Iris pigment epithelial cell (primary cell): ENCODE measurements at places on chromosomes 2 and 18.

GRCh38 chr2:32745191-32745590, 117.3 kb downstream of the TTC27 start:
- DNase-seq, result peak; percentile 70

DNA sequence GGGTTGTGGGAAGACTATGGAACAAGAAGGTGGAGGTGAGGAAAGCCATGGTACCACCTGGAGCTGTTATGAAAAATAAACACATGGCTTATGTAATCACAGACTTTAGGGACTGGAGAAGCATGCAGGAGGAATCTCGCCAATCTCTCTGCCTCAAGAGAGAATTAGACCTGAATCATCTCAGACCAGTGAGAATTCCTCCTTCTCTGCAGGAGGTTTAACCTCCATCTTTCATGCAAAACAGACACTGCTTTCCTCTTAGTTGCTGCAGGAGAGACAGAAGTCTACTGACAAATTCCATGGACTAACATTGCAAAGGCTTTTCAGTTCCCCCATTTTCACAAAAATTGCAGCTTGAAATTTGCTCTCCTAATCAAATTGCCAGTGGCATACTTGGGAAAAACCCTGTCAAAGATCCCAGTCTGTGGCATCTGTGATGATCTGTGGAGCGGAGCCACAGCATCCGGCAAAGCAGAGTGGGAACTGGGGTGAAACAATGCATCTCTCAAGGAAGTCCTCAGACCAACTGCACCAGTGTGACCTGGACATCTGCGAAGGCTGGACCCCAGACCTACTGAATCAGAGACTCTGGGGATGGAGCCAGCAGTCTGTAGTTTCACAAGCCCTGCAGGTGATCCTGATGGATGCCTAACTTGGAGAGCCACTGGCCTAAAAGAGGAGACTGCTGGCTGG, 28.6 kb upstream of the NCKAP5 start:
- no peak for DNase-seq

DNA sequence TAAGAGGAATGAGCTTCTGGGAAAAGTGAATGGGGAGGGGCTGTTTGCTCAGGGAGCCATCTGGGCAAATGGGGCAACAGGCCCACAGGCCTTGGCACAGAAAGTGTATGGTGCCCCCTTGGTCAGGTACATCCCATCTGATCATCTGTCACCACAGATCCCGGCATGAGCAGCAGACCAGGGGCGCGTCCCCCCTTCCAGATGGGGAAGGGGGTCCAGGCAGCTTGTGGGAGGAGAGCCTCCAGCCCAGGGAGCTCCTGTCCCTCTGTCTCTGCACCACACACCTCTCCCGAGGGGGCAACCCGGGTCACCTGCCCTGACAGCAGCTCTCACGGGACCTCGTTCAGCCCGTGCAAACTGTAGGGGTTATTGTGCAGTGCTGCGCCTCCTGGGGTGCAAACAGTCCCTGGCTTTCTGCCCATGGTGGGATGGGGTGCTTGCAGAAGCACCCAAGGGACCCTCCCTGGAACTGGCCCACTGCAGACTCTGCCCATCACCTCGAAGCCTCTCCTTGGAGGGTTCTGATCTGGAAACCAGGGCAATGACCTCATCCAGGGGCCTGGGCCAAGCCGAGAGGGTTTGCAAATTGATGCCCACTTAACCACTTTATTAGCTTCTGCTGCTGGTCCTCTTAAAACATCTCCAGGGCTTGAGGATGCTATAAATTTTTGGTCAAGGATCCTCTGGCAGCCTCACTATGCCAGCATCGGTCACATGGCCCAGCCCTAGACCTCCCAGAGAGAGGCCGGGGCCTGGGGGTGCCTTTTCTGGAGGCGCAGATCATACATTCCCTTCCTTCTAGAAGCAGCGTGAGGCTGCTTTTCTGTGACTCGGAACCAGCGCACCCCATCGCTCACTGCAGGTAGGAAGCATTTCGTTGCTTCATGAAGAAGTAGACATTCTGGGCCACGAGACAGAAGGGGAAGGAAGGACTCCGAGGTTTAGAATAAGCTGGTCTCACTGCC, 7.6 kb upstream of the BOK start:
- no peak for DNase-seq

DNA sequence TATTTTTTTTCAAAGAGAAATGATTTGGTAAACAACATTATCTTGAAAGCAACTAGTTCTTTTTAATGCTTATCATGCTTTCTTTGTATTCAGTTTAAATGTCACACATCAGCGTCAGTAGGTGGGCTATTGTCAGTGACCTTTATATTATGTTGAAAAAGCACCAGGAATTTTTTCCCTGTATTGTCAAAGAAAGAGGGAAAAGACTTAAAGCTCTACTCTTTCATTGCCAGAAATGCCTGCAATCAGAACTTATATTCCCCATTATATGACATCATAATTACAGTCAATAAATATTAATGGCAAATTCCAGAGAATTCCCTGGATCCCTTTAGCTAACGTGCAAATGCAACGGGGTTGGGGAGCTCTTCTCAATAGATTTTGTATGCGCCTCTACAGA, 353.9 kb downstream of the CDH2 start:
- DNase-seq, result no peak

DNA sequence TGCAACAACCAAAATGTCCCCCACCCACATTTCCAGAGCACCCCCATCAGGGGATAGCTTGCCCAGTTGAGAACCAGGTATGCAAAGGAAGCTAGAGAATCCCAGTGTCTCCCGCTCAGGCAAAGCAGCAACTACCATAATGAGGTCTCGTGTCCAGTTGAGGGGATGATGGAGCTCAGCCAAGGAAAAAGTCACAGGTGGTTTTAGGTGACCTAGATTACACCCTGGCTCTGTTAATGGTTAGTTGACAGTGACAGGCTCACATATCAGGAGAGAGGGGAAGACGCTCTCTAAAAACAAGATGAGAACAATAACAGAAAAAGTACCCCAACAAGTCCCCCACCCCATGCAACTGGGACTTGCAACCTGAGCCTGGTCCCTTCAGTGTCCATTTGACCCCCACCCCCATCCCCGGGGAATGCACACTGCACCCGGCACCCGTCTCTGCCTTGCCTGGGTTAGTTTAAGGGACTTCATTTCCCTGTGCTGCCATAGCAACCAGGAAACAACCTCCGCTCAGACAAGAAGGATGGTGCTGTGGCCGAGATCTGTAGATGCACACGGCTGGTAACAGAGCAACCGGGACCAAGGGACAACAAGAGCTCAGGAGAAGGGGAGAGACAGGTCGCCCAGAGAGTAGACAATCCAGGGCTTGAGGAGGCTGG, at the start of gene KIAA2012:
Gene KIAA2012 (plus strand): TSS at position 519 of the 665 bp plus-strand sequence. CDS start 373 bp downstream, outside the sequence.
- DNase-seq, result peak; percentile 4

GRCh38 chr2:63582873-63583272, 5.4 kb downstream of the WDPCP start:
- DNase-seq, result no peak

GRCh38 chr18:36297417-36298125, at the start of gene FHOD3:
TSS of gene FHOD3 (plus strand) at chr18:36297713. CDS start at chr18:36297836, 123 bp downstream.
- DNase-seq, result peak; percentile 26

DNA sequence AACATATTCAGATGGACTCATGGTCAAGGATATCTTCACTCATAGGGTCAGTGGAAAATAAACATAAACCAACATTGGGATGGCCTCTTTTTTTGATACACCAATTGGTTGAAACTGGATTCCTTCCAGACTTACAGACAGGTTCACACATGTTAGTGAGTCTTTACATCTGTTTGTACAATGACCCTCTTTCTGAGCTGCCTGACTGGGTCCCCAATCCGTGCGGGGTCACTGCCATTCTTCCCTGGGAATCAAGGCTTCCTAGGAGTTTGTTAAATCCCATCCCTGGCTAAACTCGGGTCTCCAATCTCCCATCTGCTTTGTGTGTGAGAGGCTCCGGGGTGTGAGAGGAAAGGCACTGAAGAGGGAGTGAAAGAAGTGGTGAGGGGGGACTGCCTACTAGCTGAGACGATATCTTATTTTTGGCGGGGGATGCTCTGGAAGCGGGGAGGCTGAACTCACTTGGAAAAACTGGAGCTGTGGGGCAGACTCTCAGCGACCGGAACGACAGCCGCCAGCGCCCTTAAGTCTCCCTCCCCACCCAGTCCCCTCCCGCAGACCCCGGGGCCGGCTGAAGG, 487 bp downstream of the STARD6 start:
- no peak for DNase-seq

DNA sequence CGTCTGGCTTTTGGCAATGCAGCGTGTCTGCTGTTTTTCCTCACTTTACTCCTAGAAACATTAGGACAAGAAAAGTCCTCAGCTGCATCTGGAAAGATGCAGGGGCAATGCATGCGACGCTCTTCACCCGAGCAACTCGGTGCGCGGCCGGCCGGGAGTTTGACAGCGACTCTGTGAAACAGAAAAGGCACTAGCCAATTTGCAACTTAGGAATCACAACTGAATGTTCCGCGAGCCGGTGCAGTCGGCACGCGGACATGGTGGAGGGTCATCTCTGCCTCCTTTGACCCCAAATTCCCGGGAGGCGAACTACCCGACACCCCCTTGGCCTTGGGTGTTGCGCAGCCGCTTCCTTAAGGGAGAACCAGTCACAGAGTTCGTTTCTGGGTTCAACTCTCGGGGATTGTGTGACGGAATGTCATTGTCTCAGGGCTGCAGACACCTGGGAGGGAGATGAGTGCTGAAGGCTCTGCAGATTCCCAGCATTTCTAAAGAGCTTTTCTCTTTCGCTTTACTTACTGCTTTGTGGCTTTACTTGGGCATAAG, 9.8 kb downstream of the NR4A2 start:
- DNase-seq, result no peak

DNA sequence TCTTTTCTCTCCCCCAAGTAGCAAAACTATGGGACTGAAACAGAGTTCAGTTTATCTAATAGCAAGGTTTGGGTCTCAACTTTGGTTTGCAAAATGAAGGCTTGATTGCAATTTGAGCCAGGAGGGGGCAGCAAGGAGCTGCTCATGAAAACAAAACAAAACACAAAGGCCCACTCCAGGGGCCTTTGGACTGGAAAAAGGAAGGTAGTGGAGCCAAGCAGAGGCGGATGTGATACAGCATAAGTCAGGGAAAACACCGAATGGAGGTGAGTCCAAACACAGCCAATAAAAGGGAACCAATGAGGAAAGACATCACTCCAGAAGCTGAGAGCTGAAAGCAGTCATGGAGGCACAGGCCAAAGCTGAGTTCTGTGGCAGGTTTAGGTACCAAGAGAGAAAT, 799.7 kb upstream of the ACVR2A start:
- DNase-seq, result peak; percentile 43

DNA sequence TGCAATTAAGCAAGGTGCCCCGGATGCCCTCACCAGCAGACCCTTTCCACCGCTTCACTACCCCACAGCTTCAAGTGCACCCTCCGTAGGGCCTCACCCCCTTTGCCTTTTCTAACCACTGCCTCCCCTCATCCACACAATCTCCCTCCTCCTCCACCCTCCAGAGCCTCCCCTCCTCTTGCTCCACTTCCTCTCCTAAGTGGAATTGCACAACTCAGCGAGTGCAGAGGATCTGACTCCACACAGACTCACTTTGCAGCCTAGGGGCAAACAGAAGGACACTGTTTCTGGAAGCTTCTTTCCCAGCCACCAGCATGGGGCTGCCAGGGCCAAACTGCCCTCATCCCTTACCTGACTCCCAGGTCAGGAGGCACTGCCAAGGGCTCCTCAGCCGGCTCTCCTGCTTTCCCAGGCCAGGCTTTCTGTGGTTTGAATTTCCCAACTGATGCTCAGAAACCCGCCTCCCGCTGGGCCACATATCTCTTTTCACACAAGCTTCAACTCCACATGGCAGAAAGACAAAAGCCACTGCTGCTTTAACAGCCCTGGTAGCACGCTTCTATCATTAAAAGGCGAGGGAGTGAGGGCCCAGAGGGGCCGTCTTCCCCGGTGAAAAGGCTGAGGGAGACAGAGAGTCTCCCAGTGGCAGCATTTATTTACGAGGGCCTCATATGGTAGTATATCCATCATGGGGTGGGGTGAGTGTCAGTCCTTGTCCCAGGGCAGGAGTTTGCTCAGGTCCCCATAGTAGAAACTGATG, 74.7 kb upstream of the MGAT4A start:
- peak; percentile 57 for DNase-seq

DNA sequence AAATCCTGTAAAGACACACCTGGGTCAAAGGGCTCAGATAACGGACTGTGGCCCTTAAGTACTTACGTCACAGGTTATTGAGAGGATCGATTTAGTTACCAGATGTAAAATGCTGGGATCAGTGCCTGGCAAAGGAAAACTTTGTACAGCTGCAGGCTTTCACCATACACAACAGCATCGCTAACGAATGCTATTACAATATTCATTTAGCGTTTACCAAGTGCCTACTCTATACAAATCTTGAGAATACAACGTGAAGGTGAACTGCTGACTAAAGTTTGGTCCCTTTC, 619 bp upstream of the MSH6 start:
- DNase-seq, result no peak

DNA sequence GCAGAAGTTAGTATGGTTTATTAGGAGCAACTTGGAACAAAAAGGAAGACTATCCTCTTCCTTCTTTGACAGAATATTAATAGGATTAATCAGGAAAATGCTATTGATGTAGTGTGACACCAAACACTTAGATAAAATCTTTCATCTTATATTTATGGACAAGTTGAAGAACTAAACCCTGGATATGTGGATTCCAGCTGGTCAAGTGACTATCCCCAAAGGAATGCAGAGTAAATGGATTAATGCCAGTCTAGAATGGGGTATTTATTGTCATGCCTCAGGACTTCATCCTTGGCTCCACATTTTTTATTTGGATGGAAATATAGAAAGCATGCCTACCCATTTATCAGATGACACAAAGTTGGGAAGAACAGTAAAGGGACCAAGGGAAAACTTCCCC, 124.0 kb upstream of the TTC39C start:
- DNase-seq, result peak; percentile 42

- no peak for DNase-seq
Observed at GRCh38 chr2:96103187-96103601, 13.2 kb downstream of the ADRA2B start.

DNA sequence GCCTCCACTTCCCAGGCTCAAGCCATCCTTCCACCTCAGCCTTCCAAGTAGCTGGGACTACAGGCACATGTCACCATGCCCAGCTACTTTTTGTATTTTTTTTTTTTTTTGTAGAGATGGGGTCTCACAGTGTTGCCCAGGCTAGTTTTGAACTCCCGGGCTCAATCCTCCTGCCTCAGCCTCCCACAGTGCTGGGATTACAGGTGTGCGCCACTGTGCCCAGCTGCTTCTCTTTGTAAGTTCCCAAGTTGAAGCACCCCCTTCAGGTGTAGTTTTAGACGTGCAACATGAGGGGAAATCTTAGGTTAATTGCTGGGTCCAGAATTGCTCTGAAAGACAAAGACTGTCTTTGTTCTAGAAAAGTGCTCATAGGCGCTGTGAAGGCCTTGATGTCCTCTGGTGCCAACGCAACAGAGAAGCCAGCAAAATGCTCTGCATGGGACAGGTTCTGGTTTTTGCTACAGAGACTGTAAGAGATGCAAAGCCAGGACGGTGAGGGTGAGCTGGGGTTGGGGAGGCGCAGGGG, 46.6 kb downstream of the RRM2 start:
- no peak for DNase-seq

DNA sequence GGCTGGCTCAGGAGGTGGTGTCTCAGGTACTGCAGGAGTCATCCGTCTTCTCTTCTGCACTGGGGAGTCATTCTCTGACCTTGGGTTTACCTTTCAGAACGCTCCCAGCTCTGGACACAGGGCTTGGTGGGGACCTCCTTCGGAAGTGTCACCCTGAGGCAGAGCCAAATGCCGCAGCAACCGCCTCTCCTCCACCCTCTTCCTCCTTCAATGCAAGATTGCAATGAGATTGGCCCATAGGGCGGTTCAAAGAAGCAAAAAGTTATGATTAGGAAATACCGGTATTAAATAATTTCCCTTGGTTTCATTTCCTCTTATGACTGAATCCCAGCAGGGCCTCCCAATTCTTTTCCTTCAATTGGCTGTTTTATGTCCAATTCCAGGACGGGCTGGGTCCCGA, 178.8 kb downstream of the ACKR3 start:
- peak; percentile 33 for DNase-seq
